Prostate gland (tissue), 2 donors: ENCODE measurements at places on chromosomes 5 and 9.
A peak's percentile ranks its signal among the peaks of the same experiment; 100 is the strongest.

DNA sequence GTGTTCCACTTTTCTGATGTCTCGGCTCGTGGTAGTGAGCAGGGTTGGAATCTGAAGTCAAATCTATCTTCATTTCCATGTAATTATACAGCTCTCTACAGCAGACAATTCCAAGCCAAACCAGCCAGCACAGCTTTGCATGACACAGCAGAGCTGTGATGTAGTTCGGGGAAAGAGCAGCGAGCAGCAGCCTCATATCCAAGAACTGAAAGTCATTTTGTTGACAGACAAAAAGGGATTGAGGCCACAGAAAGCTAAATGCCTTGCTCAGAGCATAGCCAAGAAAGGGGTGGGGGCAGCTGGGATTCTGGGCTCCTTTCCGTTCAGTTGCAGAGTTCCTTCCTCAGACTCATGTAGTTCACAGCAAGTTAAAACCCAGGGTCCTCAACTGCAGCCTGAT lies 32.1 kb downstream of the LCP2 start:
- no peak for DNase-seq

GRCh38 chr9:17799369-17799768 lies 220.5 kb downstream of the SH3GL2 start:
- no peak for DNase-seq

- peak; percentile 12 for DNase-seq
Observed at GRCh38 chr9:112541685-112542084, 55.1 kb downstream of the KIAA1958 start.

- DNase-seq, result no peak
Observed at GRCh38 chr5:147245381-147246165, 10.7 kb downstream of the STK32A start.

- no peak for DNase-seq
Observed at GRCh38 chr9:103203172-103203571, 208.0 kb downstream of the CYLC2 start.

- DNase-seq, result no peak
Observed at GRCh38 chr5:161263191-161263590, 283.3 kb downstream of the GABRB2 start.

DNA sequence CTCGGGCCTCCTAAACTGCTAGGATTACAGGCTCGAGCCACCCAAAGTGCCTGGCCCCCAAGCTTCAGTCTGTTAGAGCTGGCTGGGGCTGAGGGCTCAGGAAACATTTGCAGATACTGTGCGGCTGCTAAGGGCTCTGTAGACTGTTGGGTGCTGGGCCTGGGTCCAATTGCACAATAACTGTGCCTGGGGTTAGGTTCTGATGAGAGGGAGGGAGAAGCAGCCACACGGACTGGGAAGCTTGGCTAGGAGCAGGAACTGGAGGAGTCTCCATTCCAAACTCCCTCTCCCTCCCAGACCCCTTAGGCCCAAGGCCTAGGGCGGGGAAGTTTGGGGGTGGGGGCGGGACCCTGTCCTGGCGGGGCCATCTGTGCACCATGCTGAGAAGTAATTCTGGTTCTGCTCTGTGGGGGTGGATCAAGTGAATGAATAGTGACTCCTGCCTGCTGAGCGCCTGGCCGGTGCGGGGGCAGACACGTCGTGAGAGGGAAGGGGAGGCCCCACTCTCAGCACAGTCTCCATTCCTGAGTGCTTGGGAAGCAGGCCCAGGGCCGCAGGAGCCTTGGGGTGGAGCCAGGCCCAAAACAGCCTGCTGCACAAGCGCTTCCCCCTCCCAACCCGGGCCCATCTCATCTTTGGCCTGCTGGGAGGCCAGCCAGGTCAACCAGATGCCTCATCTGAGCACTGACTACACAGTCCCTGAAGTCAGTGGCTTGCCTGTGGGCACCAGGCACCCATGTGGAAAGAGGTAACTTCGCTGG lies 1.5 kb downstream of the ASS1 start:
- DNase-seq, result peak; percentile 62

DNA sequence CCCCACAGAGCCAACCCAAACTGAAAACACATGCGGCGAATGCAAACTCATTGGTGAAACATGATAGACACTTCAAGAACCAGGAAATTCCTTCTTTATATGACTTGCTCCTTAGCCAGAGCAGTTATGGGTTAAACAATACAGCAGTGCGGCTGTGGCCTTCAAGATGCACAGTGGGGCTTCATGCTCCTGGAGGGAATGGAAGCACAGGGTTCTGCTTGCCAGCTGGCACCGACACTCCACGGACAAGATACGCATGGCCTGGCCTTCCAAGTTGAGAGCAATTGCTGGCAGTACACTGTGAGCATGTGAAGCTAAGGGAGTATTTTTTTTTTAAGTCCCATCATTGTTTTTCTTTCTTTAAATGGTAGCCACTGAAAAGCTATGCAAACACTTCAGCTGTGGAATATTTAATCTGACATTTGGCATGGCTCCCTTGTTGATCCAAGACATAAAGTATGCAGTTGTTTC lies 451.6 kb upstream of the CD180 start:
- peak; percentile 92 for DNase-seq

DNA sequence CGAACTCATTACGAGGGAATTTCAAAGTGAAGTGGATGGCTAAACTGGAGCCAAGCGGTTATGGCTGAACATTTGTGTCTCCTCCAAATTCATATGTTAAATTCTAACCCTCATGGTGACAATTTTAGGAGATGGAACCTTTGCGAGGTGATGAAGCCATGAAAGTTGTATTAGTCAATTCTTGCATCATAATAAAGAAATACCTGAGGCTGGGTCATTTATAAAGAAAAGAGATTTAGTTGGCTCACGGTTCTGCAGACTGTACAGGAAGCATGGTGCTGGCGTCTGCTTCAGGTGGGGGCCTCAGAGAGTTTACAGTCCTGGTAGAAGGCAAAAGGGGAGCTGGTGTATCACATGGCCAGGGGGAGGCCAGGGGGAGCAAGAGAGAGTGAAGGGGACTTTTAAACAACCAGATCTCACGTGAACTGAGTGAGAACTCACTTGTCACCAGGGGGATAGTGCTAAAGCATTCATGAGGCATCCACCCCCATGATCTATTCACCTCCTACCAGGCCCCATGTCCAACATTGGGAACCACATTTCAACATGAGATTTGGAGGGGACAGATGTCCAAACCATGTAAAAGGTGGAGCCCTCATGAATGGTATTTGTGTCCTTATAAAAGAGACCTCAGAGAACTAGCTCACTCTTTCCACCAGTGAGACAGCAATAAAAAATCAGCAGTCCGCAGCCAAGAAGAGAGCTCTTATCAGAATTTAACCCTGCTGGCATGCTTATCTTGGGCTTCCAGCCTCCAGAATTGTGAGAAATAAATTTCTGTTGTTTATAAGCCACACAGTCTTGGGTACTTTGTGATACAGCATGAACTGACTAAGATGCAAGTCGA lies 143.4 kb downstream of the MTRR start:
- no peak for DNase-seq

- no peak for DNase-seq
Observed at GRCh38 chr5:142941245-142941644, 171.1 kb downstream of the ARHGAP26 start.

- no peak for DNase-seq
Observed at GRCh38 chr5:1661311-1661710, 137.6 kb upstream of the LPCAT1 start.

GRCh38 chr9:4574657-4575243 lies 84.5 kb downstream of the SLC1A1 start:
- no peak for DNase-seq

GRCh38 chr5:84825606-84826005 lies 440.9 kb upstream of the EDIL3 start:
- no peak for DNase-seq

- no peak for DNase-seq
Observed at GRCh38 chr9:122229485-122229837, 704 bp upstream of the LHX6 start.

DNA sequence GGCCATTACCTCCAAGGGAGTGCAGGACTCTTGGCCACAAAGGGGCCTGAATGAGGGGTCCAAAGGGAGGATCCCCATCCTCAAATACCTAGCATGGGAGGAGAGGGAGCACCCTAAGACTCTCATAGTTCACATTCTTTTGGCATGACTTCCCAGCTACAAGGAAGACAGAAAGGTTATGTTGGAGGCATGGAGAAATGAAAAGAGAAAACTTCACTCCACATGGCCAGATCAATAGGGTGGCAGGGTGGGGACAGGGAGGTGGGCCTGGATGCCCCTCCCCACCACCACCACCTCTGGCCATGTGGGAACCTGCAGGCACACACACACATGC lies 97.6 kb downstream of the PAX5 start:
- DNase-seq, result no peak

DNA sequence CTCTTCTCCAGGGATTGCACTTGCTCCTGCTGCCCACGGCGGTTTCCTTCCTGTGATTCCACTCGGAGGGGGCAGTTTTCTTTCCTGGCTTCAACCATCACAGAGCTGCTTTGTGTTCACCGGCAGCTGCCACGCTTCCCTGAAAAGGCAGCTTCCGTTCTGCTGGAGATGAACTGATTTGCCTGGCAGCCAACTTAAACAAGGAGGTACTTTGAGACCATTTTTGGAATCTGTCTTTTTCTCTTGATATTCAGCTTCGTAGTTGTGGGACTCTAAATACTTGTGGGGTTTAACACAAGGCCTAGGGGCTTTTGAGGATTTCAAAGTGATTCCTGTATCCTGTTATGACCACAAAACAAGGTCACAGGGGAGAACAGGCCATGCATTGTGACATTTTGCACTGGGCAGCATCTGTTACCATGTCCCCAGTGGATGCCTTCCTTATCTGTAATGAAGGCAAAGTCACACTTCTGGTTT lies 192.0 kb downstream of the MTRR start:
- DNase-seq, result no peak

DNA sequence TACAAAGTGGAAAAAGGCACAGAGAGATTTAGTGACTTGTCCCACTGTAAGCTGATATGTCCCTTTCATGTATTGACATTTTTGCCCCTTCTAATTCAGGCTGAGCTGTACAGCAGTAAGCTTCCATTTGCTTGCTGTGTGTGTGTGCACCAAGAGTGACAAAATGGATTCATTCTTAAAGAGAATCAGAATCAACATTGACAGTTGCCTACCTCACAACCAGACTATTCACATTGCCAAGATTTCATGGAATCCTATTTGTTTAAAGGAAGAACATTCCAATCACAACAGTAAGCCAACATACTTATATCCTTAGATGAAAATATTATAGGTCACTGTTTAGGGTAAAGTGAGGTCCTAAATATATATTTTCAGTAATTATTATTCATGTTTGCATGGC lies 102.6 kb downstream of the TMEM232 start:
- DNase-seq, result no peak
